ENCODE measurements at places on chromosomes 7 and 10. TPM values are rescaled to one million over a fixed set of nuclear protein-coding genes. Genes with fewer than 3 reads are reported as not detected.

GRCh38 chr7:151060416-151061212, 1.2 kb downstream of the SLC4A2 start:
- H3K36me3 ChIP-seq, result peaks cover 10% of the 10 kb centered on the region
- DNase-seq, result peak; percentile 65
- H3K27me3 ChIP-seq, result no peaks in the 10 kb centered on the region
- peaks cover 36% of the 10 kb centered on the region for H3K4me1 ChIP-seq
- peak overlapping the region; percentile 99 for H3K4me3 ChIP-seq
- peak overlapping the region; percentile 83 for H3K27ac ChIP-seq

- DNase-seq, result no peak
- no peaks in the 10 kb centered on the region for H3K4me1 ChIP-seq
- H3K27ac ChIP-seq, result no peak overlapping the region
- no peak overlapping the region for H3K4me3 ChIP-seq
Observed at GRCh38 chr10:125030567-125031197, 88.8 kb downstream of the ZRANB1 start.

The BCAP29 gene
- 43.6 TPM for total RNA-seq

GRCh38 chr10:3417096-3417495, 244.5 kb upstream of the PITRM1 start:
- no peaks in the 10 kb centered on the region for H3K36me3 ChIP-seq
- peaks cover 17% of the 10 kb centered on the region for H3K27me3 ChIP-seq
- no peak for DNase-seq
- H3K27ac ChIP-seq, result no peak overlapping the region
- no peak overlapping the region for H3K4me3 ChIP-seq

DNA sequence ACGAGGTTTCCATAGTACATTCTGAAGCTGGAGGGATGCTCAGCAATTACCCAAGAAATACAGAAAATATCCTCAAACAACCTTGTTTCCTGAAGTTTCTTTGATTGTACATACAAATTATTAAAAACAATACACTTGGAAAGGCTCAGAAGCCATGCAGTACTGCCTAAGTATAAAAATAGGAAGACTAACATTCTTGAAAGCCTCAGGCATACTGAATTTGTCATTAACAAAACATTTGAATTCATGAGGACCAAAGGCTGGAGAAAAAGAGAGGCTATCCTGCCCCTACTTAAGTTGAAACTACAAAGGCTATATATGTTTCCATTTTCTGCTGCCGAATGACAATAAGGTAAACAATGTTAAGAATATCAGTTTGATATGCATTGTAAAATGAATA, 54.3 kb upstream of the SGCE start:
- H3K27me3 ChIP-seq, result no peaks in the 10 kb centered on the region
- H3K36me3 ChIP-seq, result no peaks in the 10 kb centered on the region
- no peaks in the 10 kb centered on the region for H3K4me1 ChIP-seq
- no peak overlapping the region for H3K4me3 ChIP-seq

The SPDYE5 gene
- not detected for total RNA-seq

- H3K4me3 ChIP-seq, result peak overlapping the region; percentile 94
- peaks cover 8% of the 10 kb centered on the region for H3K36me3 ChIP-seq
Observed at GRCh38 chr10:117374506-117375359, 507 bp downstream of the PDZD8 start.

DNA sequence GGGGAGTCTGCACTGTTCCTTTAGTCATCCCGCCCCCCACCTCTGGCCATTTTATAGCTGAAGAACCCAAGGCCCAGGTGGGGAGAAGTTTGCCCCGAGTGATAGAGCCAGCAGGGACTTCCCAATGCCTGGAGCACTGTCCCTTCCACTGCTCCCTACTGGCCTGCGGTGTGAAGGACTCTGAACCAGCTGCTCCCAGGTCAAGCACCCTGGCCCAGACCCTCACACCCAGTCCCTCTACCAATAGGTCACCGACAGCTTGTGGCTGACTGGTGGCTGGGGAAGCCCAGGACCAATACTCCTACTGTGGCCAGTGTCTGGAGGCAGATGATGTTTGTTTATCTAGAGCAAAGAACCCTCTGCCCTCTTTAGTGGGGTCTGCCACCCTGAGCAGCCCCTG, 167.9 kb downstream of the LCOR start:
- H3K27me3 ChIP-seq, result no peaks in the 10 kb centered on the region
- peaks cover 2% of the 10 kb centered on the region for H3K4me1 ChIP-seq
- no peak overlapping the region for H3K4me3 ChIP-seq
- no peak for DNase-seq
- no peaks in the 10 kb centered on the region for H3K36me3 ChIP-seq

The CYP2C18 gene
- 1.2 TPM for total RNA-seq

DNA sequence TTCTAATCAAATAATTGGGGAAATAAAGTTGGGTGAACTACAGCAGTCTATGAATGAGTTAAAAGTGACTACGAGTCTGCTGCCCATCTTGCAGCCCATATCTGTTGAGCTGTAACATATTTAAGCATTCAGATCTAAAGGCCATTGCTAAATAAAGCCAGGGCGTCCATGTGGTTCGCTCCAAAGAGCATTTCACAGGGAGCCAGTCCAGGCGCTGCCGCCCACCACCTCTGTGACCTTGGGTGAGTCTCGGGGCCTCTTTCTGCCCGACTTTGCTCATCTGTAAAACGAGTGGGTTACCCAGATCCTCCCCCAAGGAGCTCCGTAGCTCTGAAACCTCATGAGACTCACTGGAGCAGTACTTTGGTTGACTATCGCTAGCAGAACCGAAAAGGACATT, 223.1 kb downstream of the CUX1 start:
- H3K4me3 ChIP-seq, result no peak overlapping the region
- no peak overlapping the region for H3K27ac ChIP-seq
- H3K36me3 ChIP-seq, result no peaks in the 10 kb centered on the region
- no peaks in the 10 kb centered on the region for H3K27me3 ChIP-seq
- H3K4me1 ChIP-seq, result no peaks in the 10 kb centered on the region

The MRPS16 gene
- total RNA-seq, result 164 TPM

- no peaks in the 10 kb centered on the region for H3K27me3 ChIP-seq
- no peak for DNase-seq
- H3K4me3 ChIP-seq, result no peak overlapping the region
Observed at GRCh38 chr10:64033711-64034110, 512.5 kb downstream of the REEP3 start.

- H3K4me3 ChIP-seq, result no peak overlapping the region
- peak; percentile 84 for DNase-seq
- H3K27me3 ChIP-seq, result peaks cover 30% of the 10 kb centered on the region
- H3K27ac ChIP-seq, result no peak overlapping the region
Observed at GRCh38 chr7:107725138-107725740, 18.7 kb upstream of the CBLL1 start.

DNA sequence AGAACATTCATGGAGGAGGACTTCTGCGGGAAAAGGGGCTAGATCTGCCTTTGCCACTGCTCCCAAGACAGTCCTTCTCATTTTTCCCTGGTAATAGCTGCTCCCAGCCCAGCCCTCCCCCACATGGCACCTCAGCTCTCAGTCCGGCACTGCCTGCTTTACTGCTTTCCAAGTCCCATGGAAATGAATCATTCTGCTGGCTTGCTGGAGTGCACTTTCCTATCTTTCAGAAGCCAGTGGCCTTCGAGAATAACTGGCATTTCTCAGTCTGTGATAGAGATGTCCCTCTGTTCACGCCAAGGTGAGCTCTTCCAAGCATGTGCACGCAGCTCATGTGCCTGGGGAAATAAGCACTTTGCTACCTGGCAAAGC, 61.4 kb downstream of the SYPL1 start:
- DNase-seq, result no peak
- no peaks in the 10 kb centered on the region for H3K36me3 ChIP-seq
- H3K27ac ChIP-seq, result no peak overlapping the region
- no peak overlapping the region for H3K4me3 ChIP-seq
- H3K27me3 ChIP-seq, result peaks cover 14% of the 10 kb centered on the region
- H3K4me1 ChIP-seq, result no peaks in the 10 kb centered on the region

The ECHDC3 gene
- 0.47 TPM for total RNA-seq

All from activated CD4-positive, alpha-beta T cell treated with anti-CD3 and anti-CD28 coated beads, Interleukin-2, amount 10 ng/mL, durations not matched to agents 24 days and 14 days (primary cell).